Stimulated activated CD4-positive, alpha-beta T cell treated with anti-CD3 and anti-CD28 coated beads, Interleukin-2, amount 100 ng/mL, for 24 hours (primary cell): ENCODE measurements at places on chromosomes 2 and 18.

GRCh38 chr18:62071071-62071470 lies 115.8 kb downstream of the PIGN start:
- no peak for DNase-seq

- DNase-seq, result no peak
These were observed 52.8 kb downstream of the SLC35F5 start for GRCh38 chr2:113703386-113704299.

DNA sequence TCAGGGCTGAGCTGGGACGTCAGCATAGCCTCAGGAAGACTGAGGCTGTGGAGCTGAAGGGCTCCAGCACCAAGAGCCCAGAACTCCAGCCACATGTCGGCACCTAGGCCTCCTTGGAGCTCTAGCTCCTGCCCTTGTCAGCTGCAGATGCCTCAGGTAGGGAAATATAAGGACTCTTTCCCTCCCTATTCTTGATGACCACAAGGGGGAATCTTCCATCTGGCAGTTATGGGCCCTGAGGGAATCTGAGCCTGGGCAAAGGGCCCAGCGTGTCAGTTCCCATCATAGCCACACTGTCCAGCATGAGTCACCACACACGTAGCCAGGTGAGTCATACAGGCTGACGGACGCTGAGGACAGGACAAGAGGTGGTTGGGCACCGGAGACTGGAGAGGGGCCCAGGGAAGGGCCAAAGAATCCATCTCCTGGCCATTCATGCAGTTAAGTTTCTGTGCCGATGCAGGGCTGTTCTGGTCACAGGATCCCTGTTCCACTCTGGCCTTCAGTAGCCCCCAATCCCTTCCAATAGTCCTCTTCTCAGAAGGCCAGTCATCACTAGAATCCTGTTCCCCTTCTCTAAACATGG lies 1.8 kb downstream of the MPV17 start:
- DNase-seq, result no peak

GRCh38 chr2:224640679-224641078 lies 55.5 kb upstream of the CUL3 start:
- DNase-seq, result no peak

GRCh38 chr18:70322928-70323327 lies 34.1 kb downstream of the SOCS6 start:
- no peak for DNase-seq

GRCh38 chr2:60383401-60384143 lies 169.9 kb downstream of the BCL11A start:
- no peak for DNase-seq

- DNase-seq, result no peak
These were observed 3.9 kb upstream of the KLHL29 start for GRCh38 chr2:23381084-23381483.

DNA sequence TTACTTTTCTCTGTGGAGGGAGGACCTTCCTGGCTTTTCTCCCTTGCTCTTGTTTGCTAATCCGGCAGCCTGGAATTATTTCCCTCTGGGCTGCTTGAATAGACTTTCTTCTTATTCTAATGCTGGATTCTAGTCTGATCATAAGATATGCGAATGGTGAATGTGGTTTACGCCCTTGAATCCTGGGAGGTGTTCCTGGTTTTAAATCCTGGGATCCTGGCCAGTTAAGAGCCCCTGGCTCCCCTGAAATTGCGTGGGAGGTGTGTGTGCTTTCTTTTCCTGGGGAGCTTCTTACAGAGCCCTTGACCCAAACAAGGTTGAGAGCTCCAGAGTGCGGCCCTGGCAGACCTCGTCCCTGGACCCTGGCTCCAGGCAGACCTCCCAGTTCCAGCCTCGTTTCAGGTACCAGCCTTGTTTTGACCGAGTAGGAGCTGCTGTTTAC lies 2.8 kb downstream of the SH3BP4 start:
- no peak for DNase-seq

DNA sequence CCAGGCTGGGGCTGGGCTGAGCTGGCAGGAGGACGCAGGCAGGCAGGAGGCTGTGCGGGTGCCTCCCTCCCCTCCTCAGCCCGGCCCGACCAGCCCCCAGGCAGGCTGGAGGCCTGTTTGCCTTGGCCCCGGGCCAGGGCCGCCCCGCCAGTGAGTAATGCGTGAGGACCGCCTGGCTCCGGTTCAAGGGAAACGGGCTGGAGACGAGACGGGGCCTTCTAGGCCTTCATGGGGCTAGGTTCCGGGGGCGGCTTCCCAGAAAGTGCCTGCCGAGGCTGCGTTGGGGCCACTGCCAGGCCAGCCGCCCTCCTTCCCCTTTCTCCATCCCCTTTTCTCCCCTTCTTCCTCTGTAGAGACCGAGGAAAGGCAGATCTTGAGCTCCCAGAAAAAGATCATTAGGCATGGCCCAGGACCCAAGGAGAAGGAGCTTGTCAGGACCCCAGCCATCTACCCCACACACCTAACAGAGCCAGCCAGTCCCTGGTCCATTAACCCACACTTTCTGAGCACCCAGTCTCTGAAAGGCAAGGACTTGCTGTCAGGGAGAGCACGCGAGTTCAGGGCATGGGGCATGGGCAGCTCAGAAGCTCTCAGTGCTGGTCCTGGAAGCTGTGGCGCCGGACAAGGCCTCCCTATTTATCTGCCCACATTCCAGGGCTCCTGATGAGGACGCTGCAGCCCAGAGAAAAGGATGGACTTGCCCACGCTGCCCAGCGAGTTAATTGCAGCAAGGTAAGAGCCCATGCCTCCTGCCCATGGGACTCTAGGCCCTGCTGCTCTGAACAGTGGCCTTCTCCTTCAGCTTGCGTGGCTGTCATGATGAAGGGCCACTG lies 48.5 kb downstream of the SMAD7 start:
- no peak for DNase-seq

- no peak for DNase-seq
These were observed 239.1 kb upstream of the EPAS1 start for GRCh38 chr2:46058140-46058539.

DNA sequence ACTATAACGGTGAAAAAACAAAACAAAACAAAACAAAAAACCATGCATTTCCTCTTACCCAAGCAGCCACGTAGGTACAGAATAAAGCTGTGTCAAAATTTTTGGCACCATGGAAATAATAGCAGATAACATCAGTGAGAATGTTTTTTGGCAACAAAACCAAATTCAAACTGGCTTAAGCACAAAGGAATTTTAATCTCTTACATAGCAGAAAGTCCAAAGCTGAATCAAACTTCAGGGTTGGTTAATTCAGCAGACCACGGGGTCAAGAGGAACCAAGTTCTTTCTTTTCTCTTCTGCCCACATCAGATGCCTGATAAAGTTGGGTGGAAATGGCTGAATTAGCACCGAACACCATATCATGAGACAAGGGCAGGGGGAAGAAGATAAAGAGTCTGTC lies 129.5 kb downstream of the PAX3 start:
- DNase-seq, result no peak

GRCh38 chr2:233032551-233033320 lies at the start of gene NEU2:
Gene NEU2 (plus strand): TSS chr2:233032672. CDS start chr2:233032672, 0 bp downstream.
- DNase-seq, result no peak

- no peak for DNase-seq
These were observed 223.6 kb downstream of the CDH20 start for GRCh38 chr18:61556862-61557261.

DNA sequence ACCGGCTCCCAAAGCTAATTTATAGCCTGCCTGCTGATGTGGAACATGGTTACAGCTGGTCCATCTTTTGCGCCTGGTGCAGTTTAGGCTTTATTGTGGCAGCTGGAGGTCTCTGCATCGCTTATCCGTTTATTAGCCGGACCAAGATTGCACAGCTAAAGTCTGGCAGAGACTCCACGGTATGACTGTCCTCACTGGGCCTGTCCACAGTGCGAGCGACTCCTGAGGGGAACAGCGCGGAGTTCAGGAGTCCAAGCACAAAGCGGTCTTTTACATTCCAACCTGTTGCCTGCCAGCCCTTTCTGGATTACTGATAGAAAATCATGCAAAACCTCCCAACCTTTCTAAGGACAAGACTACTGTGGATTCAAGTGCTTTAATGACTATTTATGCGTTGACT lies 51.4 kb downstream of the TMEM178A start:
- no peak for DNase-seq

- no peak for DNase-seq
These were observed 22.6 kb downstream of the CHMP1B start for GRCh38 chr18:11873670-11874340.

DNA sequence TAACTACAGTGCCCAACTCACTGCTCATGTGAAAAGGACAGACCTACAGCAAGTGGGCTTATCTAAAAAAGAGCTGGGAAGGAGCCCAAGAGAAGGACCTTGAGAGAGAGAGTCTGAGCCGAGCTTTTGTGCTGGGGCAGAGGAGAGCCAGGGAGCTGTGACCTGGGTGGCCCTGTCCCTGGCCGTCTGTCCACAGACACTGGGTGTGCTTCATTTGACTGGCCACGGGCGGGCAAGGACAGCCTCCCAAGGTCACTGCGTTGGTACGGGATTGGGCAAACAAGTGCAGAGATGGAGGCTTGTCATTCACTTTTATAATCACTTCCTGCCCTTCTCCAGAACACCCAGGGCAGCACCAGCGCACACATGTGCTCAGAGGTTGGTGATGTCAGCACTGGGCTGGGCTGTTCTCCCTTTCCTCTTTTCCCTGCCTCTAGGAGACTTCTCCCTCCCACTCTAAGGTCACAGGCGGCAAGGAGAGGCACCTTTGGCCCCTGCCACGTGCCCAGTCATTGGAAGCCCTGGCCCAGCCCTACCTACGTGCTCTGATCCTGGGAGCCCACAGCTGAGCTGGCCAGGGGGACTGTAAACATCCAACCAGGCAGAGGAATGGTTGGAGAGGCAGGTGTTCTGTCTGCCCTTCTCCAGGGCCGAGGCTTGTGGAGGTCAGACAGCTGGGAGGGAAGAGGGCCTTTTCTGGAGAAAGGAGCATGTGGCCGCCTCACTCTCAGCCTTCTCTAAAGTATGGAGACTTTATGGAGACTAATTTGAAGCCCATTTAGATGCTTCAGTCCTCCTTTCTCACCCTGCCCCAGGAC lies 6.4 kb upstream of the PSD4 start:
- DNase-seq, result peak; percentile 56

GRCh38 chr2:20282916-20283592 lies 58.1 kb upstream of the SDC1 start:
- DNase-seq, result no peak

DNA sequence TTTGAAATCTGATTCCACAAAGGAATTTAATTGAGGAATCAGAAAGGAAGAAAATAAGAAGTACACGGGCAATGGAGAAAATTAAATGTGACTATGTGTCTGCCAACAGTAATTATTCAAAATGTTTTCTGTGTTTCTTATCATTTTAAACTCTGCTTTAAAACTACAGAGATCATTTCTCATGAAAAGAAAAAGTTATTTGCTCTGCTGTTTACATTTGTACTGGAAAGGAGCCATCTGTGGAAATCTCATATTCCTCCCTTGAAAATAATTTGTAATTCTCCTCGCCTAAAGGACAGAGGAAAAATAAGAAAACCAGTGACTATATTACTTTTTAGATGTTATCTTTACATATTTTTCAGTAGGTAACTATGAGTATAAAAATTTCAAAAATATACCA lies 181.9 kb upstream of the MEIS1 start:
- DNase-seq, result no peak

GRCh38 chr2:47039913-47040562 lies 115.1 kb downstream of the STPG4 start:
- no peak for DNase-seq

GRCh38 chr2:28354920-28355520 lies 37.6 kb upstream of the FOSL2 start:
- no peak for DNase-seq

DNA sequence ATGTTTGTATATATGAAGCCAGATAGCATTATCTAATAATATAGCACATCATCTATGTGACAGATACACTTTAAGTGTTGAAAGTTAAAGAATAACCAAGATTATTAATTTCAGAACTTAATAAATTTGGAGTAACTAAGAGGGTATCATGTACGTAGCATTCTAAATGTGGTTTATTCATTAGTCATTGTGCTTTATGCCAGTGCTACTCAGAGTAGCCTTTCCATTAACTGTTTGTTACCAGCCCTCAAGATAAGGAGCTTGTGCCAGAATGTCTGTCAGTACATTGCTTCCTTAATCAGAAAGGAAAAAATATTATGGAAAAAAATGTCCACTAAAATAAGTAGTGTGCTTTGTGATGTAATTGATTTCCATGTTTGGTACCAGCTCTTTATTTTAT lies 94.9 kb upstream of the TWSG1 start:
- no peak for DNase-seq

DNA sequence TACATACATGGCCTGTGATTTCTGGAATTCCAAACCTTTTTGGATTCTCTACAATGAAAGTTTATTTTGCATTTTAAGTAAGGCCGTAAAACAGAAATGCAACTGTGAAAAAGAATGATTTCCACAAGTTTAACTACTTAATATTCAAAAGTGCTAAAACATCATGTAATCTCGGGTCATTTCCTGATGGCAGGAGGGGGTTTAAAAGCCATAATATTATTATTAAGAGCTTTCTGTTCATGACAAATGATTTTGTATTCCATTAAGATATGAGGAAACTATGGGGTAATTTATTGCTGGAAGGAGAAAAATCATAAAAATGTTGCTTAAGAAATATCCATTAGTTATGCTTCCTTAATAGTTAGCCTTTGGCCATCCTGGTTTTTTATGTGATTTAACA lies 65.7 kb downstream of the COL4A3 start:
- no peak for DNase-seq

DNA sequence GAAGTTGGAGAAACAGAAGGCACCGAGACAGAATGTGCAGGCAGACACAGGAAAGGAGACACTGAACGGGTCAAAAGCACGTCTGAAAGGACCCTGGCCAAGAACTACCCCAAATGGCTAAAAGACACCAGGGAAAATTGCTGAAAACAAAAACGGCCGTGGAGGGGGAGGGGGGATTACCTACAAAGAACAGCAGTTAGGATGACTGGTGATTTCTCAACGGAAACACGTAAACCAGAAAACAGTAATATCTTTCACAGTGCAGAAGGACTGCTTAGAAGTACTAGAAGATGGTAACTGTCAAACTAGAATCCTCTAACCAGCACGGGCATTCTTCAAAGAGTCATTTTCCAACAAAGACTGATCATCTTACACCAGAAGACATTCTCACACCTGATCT lies 142.6 kb downstream of the HDAC4 start:
- DNase-seq, result no peak

GRCh38 chr2:10398496-10398895 lies 49.6 kb downstream of the ODC1 start:
- DNase-seq, result no peak

GRCh38 chr2:67234440-67234839 lies 162.7 kb upstream of the ETAA1 start:
- DNase-seq, result no peak

DNA sequence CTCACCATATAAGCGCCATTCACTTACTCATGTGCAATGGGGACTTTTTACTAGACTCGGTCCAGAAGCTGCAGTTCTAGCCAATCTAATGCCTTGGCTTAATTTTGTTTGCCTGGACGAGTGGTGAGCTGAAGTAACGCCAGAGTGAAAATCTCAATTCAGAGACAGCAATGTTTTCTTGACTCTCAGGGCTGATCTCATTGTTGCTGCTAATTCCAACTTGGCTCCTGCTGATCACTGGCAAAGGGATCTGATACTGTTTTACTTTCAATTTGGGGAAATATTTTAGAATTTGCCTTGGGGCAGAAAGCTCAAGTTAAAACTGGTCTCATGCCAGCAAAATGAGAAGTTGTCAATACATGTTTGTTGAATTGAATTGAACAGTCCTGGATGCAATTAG lies 906.6 kb upstream of the CDH2 start:
- DNase-seq, result no peak
